ENCODE measurements at places on chromosomes 6 and 20. TPM values are rescaled to one million over a fixed set of nuclear protein-coding genes. Genes with fewer than 3 reads are reported as not detected.

DNA sequence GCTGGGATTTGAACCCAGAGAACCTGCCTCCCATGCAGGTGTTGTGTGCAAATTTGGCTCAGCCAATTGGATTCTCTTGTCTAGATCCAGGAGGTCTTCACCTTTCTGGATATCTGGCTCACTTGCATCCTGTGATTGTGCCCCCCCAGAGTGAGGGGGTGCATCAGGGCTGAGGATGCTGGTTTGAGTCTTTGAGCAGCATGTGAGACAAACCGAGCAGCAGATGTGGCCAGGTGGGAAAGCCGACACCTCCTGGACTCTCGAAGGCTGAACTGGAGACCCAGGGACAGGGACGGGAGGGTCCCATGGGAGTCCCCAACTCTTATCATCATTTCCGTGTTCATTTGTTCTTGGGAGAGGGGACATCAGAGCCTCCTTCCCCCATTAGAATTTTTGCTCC, 30.6 kb upstream of the SULF2 start:
- DNase-seq = no peak

NT5E gene
- 46.2 TPM for total RNA-seq

WFDC10B gene
- not detected for total RNA-seq

ARMH2 gene
- total RNA-seq = not detected

- DNase-seq = no peak
These were observed 9.3 kb upstream of the BCAS1 start for GRCh38 chr20:54079652-54080051.

GSTA3 gene
- total RNA-seq = not detected

- DNase-seq = no peak
These were observed 43.2 kb downstream of the YTHDF1 start for GRCh38 chr20:63172726-63173125.

- DNase-seq = no peak
These were observed 446.8 kb downstream of the PTPRT start for GRCh38 chr20:42742926-42743325.

GRCh38 chr6:55410674-55411073, 83.4 kb downstream of the GFRAL start:
- DNase-seq = no peak

GRCh38 chr6:37399131-37399530, 33.9 kb upstream of the CMTR1 start:
- no peak for DNase-seq

ACSS1 gene
- total RNA-seq = 17.6 TPM

DNA sequence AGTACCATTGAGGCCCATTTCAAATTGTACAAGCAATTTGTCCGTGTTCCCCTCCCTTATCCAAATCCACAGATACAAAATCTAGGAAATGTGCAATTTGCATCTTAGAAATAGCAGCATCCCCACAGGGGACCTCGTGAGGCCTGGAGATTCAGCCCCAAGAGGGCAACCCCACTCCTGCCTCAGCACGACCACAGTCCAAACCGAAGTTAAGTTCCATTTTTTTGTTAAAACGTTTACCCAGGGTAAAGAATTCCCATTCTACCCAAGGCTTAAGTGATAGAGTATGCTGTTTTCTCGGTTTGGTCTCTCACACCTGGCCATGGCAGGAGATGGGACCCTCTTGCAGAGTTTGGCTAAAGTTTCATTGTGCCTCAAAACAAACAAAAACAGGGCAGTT, 41.2 kb downstream of the PLCG1 start:
- no peak for DNase-seq

DNA sequence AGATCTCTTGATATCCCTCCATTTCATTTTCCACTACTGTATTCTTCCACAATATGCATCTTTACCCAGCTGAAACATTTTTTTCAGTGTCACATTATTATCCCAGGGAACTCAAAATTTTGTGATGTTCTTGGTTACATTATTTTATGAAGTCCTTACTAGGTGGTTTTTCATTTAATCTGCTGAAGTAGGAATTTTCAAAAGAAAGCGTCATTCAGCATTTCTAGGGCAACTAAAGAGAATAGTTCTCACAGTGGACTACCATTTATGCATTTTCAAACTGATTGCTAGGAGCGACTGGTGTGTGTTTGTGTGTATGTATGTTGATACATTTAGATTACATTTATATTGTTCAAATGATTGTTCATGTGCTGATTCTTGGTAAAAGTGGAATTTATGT, 2.4 kb upstream of the TMEM30A start:
- DNase-seq = no peak

- no peak for DNase-seq
These were observed 43.1 kb downstream of the POPDC3 start for GRCh38 chr6:105136431-105137350.

DNA sequence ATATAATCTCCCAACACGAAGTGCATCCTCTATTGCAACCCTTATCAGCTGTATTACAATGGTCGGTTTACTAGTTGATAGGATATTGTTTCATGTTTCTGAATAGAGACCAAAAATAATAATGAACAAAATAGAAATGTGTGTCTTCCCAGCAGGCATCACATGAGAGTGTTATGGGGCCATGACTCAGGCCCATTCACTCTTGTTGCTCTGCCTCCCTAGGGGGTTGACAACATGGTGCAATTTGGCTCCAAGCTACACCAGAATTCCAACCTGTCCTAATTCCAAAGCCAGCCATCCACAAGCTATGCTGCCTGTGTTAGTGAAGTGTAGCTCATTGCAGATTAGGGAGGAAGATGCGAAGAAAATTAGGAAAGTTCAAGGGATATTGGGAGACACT, 13.1 kb upstream of the SAYSD1 start:
- no peak for DNase-seq

DNA sequence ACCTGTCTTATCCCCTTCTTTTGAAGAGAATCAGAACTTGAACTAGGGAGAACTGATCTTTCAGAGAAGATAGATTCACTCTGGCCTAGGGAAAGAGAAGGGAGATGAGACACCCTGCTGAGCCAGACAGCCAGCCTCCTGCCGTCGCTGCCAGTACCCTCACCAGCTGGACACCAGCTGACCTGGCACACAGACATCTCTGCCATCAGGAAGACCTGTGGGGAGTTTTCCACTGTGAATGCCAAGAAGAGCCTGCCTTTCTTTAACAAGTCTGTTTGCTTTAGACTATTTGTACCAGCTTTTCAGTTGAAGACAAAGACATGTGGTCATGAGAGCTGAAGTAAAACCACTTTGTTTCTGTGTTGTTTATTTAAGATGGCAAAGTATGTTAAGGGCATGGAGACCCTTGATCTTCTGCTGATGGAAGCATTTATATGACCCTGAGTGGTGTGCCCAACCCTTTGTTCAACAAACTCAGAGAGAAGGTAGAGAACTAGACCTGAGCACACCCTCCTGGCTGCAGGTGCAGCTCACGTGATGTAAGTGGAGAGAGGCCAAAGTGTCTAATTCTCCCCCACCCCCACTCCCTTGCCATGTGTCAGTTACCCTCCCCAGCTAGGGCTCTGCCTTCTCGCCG, 82.3 kb upstream of the SLC24A3 start:
- no peak for DNase-seq

DNA sequence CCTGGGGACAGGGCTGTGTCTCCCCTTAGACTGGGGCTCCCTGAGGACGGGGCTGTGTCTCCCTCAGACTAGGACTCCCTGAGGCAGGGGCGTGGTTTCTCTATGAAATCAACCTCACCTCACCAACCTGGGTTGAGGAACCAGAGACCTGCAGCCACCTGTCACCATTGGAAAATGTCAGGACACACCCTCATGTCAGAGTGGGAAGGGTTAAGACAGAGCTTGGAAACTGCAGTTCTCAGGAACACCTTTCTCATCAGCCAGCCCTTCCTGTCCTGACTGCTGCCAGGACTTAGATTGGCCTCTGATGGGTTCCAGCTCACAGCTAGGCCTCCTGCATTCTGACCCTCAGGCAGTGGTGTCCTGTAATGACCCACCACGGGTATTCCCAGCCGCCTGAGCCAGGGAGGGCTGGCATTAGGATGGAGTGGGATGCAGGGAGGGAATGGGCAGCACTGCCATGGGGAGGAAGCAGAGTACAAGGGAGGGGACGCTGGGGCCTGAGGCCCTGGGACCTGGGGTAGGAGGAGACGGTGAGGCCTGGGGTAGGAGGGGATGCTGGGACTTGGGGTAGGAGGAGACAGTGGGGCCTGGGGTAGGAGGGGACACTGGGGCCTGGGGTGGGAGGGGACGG, 76.3 kb downstream of the MRPL14 start:
- peak; percentile 46 for DNase-seq

DNA sequence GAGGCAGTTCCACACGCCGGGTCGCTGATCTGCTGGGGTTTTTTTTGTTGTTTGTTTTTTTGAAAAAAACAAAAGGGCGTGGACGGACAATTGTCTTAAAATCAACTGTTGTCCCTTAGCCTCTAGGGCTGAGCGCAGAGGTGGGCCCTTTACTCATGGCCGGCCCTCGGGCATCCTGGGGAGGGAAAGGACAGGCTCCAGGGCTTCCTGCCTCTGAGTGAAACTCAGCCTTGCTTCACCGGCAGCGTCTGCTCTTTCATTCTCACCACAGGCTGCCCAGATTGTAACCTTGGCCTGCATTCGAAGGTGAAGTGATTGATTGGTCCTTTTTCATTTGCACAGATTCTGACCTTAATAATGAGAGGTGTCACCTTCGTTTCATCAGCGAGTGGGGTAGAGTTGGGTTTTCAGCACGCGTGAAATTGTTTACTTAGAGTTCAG, 797 bp downstream of the SMIM13 start:
- peak; percentile 64 for DNase-seq

- no peak for DNase-seq
These were observed 16.7 kb downstream of the KAT14 start for GRCh38 chr20:18154342-18154741.

- DNase-seq = no peak
These were observed 549 bp upstream of the CSE1L start for GRCh38 chr20:49045440-49046086.

MATN4 gene
- 0.10 TPM for total RNA-seq

DNA sequence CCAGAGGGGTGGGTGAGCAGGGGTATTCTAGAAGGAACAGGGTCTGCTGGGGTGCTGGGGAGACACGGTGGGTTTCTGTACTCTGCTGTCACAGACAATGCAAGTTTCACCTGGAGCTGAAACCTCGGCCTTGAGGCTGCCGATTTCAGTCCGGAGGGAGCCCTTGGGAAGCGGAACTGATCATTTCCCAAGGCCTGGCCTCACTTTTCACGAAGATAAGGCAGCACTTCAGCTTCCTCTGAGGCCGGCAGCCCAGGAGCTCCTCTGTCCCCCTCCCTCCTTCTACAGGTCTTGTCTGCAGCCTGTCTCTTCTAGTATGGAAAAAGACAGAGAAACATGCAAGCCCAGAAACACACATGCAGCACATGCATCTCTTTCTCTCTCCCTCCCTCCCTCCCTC, 242.1 kb downstream of the CDC5L start:
- no peak for DNase-seq

DNA sequence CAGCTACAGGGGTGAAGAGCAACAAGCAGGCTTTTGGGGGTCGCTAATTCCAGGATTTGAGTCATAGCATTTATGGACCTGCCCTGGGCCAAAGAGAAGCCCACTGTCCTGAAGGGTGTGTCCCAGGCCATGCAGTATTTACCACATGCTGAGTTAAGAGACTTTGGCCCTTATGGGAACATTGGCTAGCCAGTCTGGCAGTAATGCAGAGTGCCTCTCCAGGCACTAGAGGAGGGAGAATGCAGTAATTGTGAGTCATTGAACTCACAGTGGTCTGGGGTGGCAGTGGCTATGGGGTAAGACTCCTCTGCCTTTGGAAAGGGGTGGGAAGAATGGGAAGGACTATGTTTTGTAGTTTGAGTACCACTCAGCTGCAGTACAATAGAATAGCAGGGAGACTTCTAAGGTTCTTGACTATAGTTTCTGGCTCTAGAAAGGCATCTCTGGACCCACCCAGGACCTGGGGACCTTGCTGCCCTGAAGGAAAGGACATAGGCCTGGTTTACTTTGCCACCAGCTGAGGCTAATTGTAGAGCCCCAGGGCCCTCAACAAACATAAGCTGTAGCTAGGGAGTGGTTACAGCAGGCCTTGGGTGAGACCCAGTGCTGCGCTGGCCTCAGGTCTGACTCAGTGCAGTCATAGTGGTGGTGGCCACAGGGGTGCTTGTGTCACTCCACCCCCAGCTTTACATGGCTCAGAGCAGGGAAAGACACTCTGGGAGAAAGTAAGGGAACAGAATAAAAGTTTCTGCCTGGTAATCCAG, 520.9 kb downstream of the HTR1B start:
- no peak for DNase-seq

- peak; percentile 4 for DNase-seq
These were observed 377.1 kb downstream of the CENPW start for GRCh38 chr6:126716826-126717509.

DNA sequence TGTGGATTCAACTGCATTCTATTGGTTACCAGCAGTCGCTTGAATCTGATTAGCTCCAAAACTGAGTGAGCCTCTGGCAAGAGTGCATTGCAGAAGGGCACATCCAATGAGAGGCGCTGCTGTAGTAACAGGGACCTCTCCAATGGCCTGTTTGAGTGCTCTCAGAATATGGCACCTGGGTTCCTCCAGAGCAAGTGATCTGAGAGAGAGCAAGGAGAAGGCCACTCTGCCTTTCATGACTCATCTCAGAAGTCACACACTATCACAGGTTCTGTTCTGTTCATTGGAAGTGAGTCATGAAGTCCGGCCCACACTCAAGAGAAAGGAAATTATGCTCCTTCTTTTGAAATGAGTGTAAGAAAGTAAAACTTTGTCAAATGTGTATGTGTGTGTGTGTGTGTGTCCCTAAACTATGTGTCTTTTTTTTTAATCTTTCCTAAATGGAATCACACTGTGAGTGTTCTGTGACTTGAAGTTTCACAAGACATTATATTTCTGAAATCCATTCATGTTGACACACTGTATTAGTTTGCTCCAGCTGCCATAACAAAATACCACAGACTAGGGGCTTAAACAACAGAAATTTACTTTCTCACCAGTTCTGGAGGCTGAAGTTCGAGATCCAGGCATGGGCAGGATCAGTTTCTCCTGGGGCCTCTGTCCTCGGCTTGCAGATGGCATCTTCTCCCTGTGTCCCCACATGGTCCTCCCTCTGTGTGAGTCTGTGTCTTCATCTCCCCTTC, 138.3 kb upstream of the CDYL start:
- DNase-seq = peak; percentile 25

SPATA2 gene
- total RNA-seq = 2.8 TPM

GRCh38 chr6:42819803-42820511, 38.1 kb downstream of the BICRAL start:
- DNase-seq = no peak

DNA sequence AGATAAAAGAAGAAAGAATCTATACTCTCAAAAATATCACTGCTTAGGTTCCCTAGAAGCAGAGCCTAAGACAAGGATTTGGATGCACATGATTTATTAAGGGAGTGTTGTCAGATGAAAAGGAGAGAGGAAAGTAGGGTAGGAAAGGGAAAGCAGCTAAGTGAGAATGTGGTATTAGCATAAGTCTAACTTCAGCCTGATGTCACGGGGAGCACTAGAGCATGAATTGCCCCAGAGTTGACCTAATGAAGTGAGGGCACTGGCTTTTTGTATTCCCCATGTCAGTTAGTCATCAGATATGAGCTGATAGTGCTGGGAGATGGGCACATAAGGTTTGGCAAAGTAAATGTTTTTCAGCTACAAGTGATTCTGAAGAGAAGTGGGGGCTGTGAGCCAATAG, 129.0 kb upstream of the THEMIS start:
- peak; percentile 82 for DNase-seq

GRCh38 chr6:43723737-43724295, 36.2 kb upstream of the MRPS18A start:
- DNase-seq = peak; percentile 58

WFDC5 gene
- total RNA-seq = not detected
